ENCODE measurements at places on chromosomes 16 and 17.
A peak's percentile ranks its signal among the peaks of the same experiment; 100 is the strongest.

DNA sequence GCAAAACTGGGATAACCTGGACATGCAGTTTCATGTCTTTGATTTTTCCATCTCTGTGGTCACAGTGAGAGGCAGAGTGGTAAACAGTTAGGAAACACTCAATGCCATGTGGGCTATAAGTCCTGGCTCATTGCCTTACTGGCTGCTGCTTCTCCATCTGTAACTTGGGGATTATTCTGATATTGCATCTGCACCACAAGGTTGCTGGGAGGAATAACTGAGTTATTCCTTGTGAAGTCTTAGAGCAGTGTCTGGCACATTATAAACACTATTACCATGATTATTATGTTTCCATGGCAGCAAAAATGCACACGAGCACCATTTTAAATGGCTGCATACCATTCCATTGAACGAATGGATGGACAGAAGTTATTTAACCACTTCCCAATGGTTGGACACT, 111.7 kb upstream of the CDH5 start:
- DNase-seq: no peak

DNA sequence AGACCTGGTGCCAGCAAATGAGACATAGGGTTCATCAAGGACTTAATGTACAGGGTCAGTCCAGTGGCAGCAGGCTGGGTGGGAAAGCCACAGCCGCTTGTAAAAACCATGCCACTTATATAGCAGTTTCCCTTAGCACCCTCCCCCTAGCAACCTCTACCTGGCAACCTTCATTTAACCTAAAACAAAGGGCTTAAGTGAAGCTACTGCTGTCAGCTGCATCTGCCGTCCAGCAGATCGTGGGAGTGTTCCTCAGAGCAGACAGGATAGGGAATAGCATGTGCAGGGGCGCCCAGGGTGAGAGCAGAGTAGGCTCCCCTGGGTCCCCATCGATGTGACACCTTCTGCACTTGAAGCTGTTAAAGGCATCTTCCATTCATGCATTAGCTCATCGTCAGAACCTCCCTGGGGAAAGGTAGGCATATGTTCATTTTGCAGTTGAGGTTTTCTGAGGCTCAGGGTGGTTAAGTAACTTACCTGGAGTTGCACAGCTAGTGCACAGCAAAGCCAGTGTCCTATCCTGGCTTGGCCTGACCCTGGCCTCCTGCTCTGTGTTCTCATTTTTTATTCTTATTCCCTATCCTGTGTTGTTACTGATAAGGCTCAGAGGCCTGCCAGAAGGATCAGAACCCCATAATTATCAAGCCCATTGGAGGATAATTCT, 112.5 kb downstream of the SOCS1 start:
- no peak for DNase-seq

DNA sequence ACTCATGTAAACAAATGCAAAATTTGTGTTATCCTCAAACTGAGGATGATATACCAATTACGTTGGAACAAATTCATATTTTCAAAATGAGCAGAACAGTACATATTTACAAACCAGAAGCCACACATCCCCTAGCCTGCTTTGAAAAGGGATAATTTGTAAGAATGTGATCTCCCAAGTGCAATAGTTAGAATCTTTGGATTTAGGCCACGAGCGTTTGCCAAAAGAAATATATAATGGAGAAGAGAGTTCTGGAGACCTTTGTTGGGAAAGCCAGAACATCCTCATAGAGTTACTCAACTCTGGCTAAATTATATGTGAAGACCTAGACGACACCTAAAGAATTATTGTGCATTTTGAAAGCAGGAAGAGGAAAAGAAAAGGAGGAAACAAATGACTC, 449.3 kb downstream of the KCNJ2 start:
- no peak for DNase-seq

GRCh38 chr17:38428112-38428642, at the start of gene ARHGAP23:
ARHGAP23 (plus strand) TSS chr17:38428464; CDS start chr17:38428486, 22 bp downstream.
- DNase-seq: no peak

- DNase-seq: no peak
Measured at GRCh38 chr17:1150863-1151600, 28.7 kb downstream of the ABR start.

- DNase-seq: no peak
Measured at GRCh38 chr16:58222532-58223316, 24.8 kb upstream of the CSNK2A2 start.

- no peak for DNase-seq
Measured at GRCh38 chr16:54283725-54284318, 2.8 kb downstream of the IRX3 start.

- DNase-seq: no peak
Measured at GRCh38 chr16:51565184-51565583, 414.1 kb upstream of the SALL1 start.

GRCh38 chr17:57166803-57167202, 81.8 kb downstream of the AKAP1 start:
- no peak for DNase-seq

DNA sequence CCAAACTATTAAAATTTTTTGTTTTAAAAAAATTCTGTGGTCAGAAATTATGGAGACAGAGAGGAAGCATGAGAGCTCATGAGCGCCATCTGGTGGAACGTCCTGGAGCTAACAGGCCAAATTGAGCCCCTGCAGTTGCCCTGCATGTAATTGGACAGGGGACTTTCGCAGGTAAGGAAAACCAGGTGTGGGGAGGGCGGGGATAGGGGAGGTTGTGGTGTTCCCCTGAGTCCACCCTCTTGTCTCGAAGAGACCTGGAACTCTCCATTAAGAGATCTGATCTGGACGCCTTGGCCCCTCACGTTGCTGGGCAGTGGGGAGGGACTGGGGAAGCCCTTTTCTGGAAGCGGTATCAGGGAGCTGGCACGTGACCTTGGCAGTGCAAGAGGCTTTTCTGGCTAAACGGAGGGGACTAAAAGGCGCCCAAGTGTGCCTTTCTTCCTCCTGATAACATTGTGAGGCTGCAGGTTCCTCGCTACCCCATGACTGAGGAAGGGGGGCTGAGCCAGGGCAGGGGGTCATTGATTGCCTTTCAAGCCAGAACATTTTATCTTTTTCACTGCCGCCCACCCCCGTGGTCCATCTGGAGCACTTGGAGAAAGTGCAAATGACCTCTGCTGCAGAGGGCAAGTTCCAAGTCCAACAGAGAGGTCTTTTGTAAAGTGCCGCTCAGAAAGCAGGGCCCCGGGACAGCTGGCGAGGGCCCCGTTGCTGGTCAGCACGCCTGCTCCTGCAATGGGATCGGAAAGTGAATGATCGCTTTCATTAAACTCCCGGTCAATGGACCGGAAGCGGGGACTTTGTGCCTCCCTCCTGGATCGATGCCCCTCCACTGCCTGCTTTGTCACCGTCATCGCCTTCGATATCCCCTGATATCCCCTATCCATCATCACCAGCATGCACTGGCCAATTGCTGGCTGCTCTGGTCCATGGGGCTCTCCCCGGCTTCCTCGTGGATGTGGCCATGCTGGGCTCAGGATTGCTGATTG, 18.4 kb downstream of the PDILT start:
- no peak for DNase-seq

- no peak for DNase-seq
Measured at GRCh38 chr16:22126037-22126558, 33.8 kb downstream of the VWA3A start.

GRCh38 chr16:11180489-11180888, 75.5 kb downstream of the SOCS1 start:
- DNase-seq: no peak

- DNase-seq: no peak
Measured at GRCh38 chr16:49204191-49204590, 77.4 kb downstream of the CBLN1 start.

DNA sequence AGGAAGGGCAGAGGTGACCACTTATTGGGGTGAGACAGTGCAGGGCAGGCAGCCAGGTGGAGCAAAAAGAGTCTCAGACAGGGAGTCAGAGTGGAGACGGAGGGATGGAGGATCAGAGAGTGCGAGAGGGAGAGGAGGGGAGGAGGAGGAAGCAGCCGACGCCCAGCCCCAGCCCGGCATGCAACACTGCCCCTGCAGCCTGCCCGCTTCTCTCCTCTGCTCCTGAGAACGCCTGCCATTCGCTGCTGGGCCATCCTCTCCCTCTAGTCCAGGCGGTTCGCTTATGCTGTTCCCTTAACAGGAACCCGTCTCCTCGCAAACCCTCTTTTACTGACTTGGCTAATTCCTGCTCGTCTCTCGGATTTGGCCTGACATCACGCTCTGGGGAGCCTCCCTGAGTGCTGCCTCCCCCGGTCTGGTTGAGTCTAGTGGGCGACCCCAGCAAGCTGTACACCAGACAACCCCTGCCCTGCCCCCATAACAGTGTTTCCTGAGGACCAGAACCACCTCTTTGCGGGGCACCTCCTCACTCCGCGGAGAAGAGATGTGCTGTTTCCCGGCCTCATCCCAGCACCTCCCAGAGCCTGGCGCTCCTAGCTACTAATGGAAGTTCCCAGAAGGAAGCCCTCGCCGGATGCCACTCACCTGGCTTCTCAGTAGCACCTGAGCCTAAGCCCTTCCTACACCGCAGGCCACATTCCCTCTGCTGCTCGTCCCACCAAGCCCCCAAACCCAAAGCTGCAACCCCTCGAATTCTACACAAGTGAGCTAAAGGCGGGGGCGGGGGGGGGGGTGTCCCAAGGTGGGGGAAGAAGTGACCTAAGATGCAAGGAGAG, 61.2 kb upstream of the CCL1 start:
- DNase-seq: no peak

DNA sequence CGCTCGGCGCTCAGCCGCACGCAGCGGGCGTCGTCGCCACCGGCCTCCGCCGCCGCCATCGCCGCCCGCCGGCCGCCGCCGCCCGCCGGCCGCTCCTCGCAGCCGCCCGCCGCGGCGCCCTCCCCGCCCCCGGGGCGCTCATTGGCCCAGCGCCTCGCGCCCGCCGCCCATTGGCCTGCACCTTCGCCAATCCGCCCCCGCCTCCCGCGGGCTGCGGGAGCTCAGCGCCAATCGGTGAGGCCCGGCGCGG, at the start of gene PGP:
Gene PGP (minus strand): TSS at position 122 of the 250 bp plus-strand sequence. CDS start 63 bp downstream, at position 59.
- no peak for DNase-seq

DNA sequence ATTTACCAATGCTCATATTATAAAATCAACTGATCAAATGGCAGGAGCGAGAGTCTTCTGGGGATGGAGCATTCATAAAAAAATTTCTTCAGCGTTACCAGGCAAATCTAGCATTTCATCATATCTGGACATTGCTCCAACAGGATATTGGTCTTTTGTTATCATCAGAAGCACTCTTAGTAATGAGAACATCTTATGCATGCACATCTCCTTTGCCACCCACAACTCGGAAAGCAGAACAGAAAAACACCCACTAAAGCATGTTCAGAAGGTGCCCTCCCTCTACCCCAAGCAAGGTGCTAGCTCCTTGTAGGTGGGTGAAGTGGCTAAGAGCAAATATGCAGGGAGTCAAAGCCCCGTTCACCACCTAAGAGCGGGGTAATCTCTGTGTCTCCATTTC, 18.9 kb downstream of the ARHGAP17 start:
- DNase-seq: no peak

- no peak for DNase-seq
Measured at GRCh38 chr16:58855291-58855863, 121.3 kb upstream of the GOT2 start.

- DNase-seq: no peak
Measured at GRCh38 chr17:73646409-73647300, 2.4 kb upstream of the SDK2 start.

GRCh38 chr16:13205352-13205751, 304.0 kb downstream of the SHISA9 start:
- no peak for DNase-seq

- DNase-seq: no peak
Measured at GRCh38 chr17:82619211-82619610, 29.0 kb downstream of the WDR45B start.

GRCh38 chr17:75093548-75094158, 5.9 kb downstream of the SLC16A5 start:
- no peak for DNase-seq

DNA sequence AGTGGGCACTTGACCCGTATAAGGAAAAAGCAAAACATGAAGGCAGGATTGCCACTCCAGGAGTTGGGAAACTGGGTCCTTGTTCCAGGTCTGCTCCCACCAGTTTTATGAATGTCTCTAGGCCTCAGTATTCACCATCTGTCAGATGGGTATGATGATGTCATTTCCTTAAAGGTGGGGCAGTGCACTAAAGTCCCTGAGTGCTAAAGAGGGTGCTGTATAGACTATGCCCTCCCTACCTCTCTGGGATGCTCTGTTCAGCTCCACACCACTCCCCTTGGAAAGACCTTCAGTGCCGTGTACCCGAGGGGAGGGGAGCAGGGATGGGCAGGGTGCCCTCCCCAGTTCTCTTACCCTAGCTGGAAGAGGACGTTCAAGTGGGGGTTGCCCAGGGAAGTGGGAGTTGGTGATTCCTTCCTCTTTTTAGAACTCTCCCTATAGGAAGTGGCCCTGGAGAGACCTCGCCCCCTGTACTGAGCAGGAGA, 2.2 kb downstream of the LASP1 start:
- DNase-seq: no peak

- peak; percentile 85 for DNase-seq
Measured at GRCh38 chr17:17567631-17568030, 23.9 kb downstream of the PEMT start.

DNA sequence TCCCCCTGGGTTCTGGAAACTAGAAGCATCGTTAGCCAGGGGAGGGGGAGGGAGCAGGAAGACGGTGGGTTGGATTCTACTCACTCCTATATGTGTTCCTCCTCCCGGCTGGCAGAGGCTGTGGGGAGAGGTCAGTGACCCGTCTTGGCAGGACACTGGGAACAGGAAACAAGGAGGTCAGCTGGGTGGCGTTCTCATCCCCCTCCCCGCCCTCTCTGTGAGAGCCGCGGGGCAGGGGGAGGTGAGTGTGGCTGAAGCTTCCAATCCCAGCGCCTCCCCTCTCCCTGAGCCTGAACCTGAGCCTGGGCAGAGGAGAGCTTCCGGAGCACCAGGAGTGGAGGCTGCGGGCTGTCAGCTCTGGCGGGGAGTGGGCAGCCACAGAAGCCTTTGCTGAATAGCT, 12.5 kb downstream of the GPRC5C start:
- no peak for DNase-seq

GRCh38 chr16:57807252-57807967, 5.1 kb upstream of the KIFC3 start:
- DNase-seq: no peak

DNA sequence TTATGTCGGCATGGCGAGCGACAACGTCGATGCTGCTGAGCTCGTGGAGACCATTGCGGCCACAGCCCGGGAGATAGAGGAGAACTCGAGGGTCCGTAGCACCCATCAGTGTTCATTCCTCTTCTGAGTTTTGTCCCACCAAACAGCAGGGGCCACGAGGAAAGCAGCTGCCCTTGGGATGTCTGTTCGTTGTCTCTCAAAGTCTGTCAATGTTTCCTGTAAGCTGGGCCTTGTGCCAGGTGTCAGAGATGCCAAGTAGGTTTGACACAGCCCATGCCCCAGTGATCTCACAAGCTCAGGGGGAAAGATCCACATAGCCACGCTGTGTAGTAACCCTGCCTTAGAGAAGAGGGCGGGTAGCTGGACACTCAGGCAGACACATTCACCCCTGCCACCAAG, 22.6 kb downstream of the NTAN1 start:
- no peak for DNase-seq
